ENCODE measurements at places on chromosomes 7 and 10.

DNA sequence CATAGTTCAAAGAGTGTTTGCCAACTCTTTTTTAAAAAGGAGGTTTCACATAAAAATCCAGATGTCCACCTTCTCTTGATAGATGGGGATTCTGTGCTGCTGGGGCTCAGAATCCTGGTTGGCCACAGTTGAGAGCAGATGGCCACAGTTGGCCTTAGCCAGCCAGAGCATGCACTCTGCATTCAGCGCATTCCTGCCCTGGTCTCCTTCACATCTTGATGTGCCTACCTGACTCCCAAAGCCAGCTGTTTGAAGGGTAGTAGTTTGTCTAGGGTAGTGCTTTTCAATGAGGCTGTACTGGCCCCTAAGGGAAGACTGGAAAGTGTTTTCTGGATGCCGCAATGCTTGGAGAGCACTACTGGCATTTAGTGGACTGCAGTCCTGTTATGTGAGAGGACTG lies 208.1 kb upstream of the HDAC9 start:
- no peak for DNase-seq

DNA sequence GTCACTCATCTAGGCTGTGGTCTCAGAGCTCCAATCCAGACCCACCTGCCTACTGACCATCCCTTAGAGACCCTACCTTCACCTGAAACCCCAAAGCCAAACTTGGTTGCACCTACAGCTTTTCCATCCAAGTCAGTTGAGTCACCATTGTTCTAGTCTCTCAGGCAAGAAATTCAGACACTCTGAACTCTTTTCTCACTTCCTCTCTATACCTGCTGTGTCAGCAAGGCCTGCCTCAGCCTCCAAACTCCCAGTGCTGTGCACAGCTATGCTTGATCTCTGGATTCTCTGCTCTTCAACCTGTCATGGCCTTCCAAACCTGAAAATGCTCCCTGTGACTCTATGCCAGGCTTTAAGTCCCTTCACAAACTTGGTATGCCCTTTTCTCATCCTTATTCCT lies 47.4 kb upstream of the MTURN start:
- no peak for DNase-seq

- DNase-seq, result no peak
Measured at GRCh38 chr10:1240341-1240775, 184.2 kb downstream of the WDR37 start.

DNA sequence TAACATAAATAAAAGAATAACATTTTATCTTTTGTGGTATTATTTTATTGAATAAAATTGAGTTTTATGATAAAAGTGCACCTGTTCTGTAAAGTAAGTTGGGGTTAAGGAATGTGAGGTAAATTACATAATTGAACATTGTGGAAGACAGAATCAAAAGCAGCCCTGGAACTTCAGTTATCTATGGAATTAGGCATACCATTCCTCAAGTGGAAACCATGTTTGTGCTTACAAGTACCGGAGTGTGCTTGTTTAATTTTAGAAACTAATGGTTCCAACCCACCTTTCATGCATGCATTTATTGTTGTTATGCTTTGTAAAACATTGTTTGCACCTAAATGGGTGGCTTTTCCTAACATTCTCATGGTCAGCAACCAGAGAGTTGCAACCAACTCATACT lies 28.0 kb downstream of the RBM17 start:
- no peak for DNase-seq

DNA sequence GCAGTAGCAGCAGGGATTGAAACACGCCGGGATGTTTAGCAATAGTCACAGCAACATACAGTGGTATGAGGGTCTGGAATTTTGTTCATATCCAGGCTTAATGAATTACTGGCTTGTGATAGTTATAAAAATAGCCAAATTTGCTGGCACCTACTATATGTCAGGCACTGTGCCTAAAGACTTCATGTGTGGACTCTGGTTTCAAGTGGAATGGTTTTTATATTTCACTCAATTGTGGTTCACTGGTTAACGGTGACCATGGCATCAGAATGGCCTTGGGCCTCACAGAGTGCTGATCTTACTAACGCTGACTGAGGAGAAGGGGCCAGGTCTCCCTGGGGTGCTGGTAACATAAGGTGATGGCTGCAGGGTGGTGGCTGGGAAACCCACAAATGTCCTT lies 55.7 kb downstream of the CELF2 start:
- DNase-seq, result no peak

DNA sequence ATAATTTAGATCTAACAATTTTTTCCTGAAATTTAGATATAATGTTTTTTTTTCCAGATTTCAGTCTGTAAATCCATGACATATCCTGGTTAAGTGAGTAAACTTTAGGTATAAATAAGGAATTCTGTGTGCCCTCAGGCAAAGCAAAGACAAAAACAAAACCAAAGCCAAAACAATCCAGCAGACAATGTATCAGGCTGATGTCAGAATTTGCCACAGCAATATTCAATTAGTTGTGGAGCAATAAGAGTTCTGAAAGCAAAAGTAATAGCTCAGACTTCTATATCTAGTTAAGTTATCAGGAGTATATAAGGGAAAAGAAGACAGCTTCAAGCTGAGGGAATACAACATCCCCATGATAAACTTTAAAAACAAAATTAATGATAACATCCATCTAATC lies 82.0 kb downstream of the MKX start:
- DNase-seq, result no peak

DNA sequence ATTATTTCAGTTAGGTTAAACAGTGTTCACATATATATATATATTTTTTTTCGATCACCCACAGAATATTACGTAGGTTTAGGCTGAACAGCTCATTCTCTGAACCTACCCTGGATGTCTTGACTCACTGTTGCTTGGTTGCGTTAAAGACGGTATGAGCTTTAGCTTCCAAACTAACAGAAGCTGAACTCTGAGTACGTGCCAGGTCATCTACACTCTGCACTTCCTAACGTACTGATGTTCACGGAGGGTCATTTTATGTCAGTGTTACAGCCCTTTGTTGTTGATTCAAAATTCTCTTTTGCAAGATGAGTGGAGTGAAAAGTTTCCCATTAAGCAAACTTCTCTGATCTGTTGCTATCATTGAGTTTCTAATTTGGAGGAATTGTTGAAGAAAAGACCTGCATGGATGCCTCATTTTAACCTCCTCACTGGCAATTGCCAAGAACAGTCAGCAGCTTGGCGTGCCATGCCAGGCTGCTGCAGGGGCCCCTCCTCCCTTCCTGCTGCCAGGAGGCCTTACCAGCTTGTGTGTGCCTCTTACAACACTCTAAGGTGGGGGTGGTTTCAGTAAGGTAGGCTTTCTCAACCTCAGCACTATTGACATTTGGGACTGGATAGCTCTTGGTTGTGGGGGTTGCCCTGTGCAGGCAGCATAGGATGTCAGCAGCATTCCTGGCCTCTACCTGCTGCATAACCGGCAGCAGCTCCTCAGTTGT lies 44.3 kb downstream of the INSYN2A start:
- no peak for DNase-seq

DNA sequence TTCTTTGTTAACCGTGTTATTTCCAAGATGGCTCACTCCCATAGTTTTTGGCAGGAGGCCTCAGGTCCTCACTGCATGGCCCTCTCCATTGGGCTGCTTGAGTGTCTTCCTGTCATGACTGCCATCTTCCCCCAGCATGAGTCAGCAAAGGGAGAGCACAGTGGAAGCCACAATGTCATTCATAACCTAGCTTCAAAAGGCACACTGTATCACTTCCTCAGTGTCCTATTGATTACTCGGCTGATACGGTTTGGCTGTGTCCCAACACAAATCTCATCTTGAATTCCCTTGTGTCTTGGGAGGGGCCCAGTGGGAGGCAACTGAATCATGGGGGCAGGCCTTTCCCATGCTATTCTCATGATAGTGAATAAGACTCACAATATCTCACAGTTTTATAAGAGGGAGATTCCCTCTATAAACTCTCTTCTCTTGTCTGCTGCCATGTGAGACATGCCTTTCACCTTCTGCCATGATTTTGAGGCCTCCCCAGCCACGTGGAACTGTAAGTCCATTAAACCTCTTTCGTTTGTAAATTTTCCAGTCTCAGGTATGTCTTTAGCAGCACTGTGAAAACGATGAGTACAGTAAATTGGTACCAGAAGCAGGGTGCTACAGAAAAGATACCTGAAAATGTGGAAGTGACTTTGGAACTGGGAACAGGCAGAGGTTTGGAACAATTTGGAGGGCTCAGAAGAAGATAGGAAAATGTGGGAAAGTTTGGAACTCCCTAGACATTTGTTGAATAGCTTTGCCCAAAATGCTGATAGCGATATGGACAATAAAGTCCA lies 106.5 kb downstream of the PRLHR start:
- no peak for DNase-seq

- DNase-seq, result no peak
Measured at GRCh38 chr10:126659750-126660149, 10.7 kb downstream of the C10orf90 start.

GRCh38 chr10:126674741-126675515 lies 4.4 kb upstream of the C10orf90 start:
- no peak for DNase-seq

- DNase-seq, result no peak
Measured at GRCh38 chr7:132757783-132758182, 181.5 kb upstream of the PLXNA4 start.

DNA sequence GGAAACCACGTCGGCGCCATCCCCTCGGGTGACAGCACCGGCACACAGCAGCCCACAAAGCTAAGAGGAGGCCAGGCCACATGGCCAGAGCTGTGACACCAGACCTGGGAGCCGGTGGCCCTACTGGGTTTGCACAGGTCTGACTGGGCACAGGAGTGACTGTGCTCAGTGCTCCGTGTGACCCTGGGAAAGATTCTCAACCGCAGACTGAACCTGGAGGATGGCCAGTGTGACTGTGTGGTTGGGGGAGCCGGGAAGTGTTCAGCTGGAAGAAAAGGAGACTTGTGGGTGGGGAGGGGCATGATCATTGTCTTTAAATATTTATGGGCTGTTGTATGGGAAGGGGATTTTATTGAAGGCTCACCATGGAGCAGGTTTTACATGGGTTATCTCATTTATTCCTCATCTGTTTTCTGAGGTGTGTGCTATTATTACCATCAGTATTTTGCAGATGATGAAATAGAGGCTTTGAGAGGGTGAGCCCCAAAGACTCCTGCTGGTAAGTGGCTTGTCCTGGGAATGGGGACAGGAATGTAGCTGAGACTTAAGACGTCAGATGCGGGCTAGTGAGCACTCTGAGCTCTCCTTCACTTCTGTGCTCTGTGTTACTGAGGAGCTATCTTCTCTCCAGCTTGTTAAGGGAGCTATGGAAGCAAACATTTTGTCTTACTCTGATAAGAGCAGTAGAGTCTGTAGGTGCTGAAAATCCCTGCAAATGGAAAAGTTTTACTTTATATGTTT lies 127.5 kb downstream of the TMEM178B start:
- no peak for DNase-seq

DNA sequence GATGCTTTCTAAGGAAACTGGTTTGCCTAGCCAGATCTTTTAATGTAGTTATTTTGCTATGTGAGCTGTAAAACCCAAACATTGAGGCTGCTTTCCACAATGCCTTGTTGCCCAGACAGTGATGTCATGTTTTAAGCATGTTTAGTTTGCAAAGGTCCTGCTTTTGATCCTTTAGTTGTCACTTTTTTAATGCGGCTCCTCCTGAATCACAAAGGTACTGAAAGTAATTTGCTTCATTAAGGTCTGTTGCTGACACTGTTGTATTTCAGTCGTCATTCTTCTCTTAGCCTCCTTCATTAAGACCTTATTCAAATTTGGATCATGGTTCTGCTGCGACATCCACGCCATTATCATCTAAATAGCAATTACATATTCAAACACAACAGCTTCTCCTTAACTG lies 10.6 kb downstream of the RPA3 start:
- no peak for DNase-seq

DNA sequence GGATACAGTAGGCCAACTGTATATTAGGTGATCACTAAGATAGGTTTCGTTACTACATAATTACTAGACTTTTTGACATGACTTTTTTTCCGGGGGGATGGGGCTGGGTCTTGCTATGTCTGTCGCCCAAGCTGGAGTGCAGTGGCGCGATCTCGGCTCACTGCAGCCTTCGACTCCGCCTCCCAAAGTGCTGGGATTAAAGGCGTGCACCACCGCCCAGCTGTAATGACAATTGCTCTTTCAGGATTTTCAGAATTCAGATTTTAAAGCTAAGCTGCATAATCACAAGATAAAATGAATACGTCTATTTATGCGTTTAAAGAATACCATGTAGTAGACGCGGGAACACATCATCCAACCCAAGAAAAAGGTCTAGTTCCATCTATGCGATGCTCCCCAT lies 982 bp downstream of the IDI1 start:
- DNase-seq, result no peak

- no peak for DNase-seq
Measured at GRCh38 chr10:3896161-3896560, 111.2 kb upstream of the KLF6 start.

GRCh38 chr10:80468002-80468401 lies 13.9 kb downstream of the TSPAN14 start:
- DNase-seq, result no peak

Data from esophagus squamous epithelium (tissue), 5 donors.